ENCODE measurements at places on chromosomes 7 and 10.

DNA sequence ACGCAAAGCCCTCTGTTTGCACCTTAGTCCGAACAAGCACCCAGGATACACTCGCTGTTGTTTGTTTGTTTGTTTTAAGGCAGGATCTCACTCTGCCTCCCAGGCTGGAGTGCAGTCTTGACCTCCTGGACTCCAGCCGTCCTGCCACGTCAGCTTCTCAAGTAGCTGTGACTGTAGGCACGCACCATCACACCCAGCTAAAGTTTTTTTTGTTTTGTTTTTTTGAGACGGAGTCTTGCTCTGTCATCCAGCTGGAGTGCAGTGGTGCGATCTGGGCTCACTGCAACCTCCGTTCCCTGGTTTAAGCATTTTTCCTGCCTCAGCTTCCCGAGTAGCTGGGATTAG is 76.8 kb downstream of the CTBP2 start:
- DNase-seq: no peak

- no peak for DNase-seq
Measured at GRCh38 chr10:44922021-44922420, 10.9 kb downstream of the TMEM72 start.

DNA sequence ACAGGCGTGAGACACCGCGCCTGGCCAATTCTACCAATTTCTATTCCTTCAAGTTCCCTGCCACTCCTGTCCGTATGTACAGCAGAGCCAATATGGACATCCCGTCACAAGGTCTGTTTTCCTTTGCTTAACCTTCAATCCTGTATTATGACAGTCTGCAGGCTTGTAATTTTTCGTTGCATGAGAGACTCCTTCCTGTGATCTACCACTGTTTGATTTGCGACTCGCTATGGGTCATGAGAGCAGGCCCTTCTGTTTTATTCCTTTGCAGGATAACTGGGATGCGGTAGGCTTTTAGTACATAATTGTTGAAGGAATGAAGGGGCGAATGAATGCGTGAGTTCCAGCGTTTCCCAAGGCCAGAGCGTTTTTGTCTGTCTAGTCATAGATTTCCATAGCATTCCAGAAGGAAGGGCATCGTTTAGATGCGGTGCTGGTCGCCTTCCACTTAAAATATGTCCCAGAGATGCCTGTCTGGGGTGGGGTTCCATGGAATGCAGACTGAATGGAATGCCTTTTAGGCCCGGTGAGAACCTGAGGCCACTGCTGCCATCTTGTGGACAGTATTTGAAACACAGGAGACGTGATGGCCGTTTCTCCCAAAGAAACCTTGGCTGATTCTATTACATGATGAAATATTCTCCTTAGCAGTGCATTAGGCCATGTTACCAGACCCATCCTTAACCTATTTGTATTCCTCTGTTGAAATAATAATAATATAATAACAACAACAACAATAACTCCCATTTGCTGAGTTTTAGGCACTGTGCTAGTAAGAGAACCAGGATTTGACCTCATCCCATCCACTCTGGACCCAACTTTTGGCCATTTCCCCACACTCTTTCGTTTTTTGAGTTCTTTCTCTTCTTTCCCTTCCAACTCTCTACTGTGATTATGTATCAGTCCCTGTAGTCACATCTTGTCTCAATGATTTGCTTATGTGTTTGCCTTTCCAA is 193.2 kb downstream of the MYOF start:
- DNase-seq: peak; percentile 87

- no peak for DNase-seq
Measured at GRCh38 chr10:30155401-30155800, 96.0 kb upstream of the JCAD start.

- no peak for DNase-seq
Measured at GRCh38 chr7:155867734-155868400, 55.6 kb upstream of the SHH start.

DNA sequence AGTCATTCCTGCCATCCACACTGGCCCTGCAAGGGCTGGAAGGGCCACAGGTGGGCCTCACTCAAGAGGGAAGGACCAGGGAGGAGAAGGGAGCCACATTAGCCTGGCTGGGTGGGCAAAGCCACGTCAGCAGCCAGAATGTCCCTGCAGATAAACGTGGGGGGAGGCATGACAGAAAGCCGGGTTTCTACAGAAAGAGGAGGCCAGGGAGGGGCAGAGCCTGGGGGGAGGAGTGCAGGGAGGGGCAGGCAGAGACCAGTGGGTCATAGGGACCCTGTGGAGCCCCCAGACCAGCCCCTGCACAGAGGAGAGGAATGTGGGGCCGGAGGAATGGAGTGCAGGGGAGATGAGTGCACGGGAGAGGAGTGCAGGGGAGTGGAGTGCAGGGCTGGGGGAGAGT is 590.2 kb downstream of the PTPRN2 start:
- no peak for DNase-seq

DNA sequence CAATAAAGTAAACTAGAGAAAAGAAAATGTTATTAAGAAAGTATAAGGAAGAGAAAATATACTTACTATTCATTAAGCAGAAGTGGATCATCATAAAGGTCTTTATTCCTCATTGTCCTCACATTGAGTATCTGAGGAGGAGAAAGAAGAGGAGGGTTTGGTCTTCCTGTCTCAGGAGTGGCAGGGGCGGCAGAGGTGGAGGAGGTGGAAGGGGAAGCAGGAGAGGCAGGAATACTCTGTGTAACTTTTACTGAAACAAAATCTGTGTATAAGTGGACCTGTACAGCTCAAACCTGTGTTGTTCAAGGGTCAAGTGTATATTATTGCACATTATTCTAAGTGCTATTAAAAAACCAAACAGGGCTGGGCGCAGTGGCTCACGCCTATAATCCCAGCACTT is 34.2 kb upstream of the EPC1 start:
- no peak for DNase-seq

DNA sequence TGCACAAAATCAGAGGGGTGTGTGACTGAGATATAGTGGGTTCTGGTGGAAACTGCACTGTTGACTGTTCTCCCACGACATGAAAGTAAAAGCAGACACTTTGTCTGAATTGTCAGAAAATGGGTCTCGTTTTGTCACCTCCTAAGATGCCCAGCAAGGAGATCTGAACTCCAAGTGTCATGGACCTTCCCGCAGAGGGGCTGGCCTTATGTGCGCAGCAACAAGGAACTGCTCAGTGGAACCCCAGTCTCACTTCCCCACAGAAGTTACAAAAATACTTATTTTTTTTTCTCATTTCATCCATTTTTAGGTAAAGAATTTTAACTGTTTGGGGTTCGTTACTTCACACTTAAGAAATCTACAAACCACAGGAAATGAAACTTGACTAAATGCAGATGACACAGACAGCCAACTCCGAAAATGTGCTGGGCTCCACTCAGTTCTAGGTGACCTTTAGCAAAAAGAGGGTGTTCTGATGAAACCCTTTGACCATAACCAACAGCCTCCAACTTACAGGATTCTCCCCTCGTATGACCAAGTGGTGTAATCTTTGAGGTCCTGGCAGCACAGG is 115.0 kb downstream of the FAM107B start:
- DNase-seq: no peak

GRCh38 chr10:50999163-50999562 is 75.1 kb upstream of the PRKG1 start:
- no peak for DNase-seq

DNA sequence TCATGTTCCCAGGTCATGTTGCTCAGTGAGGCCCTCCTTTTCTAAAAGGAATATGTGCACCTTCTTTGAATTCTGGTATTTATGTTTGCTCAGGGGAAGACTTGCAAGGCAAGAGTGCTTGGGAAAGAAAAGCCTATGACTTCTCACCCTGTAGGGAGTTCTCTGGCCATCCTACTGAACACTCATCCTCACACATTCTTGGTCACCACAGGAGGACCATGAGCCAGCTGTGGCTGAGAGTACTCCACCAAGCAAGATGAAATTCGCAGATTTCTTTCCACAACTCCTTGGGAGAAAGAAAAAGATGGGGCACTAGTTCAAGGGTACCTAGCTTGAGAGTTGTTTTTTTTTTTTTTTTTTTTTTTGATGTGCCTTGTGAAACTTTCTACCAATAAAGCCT is 179.6 kb downstream of the FZD1 start:
- DNase-seq: no peak

- no peak for DNase-seq
Measured at GRCh38 chr10:78557433-78557925, 511.3 kb upstream of the ZMIZ1 start.

- no peak for DNase-seq
Measured at GRCh38 chr7:7738622-7739021, 20.2 kb upstream of the RPA3 start.

DNA sequence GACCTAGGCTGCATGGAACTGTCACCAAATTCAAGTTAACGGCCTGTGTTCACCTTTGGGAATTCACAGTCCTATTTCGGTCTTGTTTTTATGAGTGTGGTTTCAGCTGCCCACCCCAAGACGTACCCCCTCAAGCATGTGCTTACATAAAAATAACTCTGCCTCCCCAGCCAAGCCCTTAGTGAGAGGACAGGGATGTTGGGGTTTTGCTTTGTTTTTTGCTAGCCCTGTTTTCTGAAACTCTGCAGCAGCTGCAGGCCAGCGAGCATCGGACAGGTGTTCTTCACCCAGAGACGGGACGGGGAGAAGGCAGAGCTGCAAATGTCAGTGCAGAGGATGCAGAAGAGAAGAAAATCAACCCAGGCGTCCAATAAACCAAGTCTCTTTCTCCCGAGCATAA is 13.5 kb downstream of the CHST15 start:
- no peak for DNase-seq

DNA sequence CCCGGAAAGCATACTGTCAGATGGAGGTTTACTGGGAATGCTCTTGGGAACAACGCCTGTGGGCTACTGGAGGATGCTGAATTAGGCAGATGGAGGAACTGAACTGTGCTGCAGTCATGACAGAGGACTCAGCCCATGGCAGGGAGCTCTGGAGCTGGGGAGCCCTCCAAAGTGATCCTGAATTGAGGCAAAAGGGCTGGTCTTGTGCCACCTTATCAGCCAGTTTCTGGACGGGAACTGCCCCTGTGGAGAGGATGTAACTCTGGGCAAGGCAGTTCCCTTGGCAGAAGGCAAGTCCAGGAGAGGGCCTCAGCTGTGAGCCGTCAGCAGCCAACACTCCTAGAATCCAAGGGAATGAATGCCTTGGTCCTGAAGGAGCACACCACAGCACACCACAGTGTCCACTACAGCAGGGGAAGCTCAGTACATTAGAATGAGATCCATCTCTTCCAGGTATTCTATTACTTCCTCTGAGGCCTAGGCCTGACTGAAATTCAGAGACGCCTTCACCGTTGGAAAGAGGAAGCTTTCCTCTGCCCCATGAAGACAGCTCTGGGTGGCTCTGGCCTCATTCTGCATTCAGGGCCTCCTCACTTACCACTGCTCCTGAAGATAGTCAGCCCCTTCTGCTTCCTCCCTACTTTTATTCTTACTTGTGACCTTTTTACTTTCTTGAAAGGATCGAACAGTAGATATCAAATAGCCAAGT is 139.6 kb upstream of the GPR26 start:
- DNase-seq: no peak

GRCh38 chr10:14583252-14583651 is 191.4 kb downstream of the FAM107B start:
- no peak for DNase-seq

GRCh38 chr7:142797391-142798377 is 26.9 kb downstream of the PRSS2 start:
- no peak for DNase-seq

DNA sequence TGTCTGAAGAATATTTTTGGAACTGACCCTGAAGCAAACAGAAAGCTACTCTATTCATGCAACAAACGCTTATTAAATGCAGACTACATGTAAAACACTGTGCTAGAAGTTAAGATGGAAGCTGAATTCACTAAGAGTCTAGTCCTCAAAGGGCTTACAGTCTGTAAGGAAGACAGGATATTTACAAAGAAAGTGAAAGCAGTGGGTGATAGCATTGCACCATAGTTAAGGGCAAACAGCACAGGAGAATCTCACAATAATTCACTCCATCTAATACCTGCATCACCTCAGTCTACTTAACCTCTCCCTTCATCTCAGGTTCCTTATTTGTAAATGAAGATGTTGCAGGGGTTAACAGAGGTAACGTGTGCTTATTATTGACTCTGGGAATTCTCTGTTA is 360.0 kb upstream of the AOAH start:
- DNase-seq: no peak

DNA sequence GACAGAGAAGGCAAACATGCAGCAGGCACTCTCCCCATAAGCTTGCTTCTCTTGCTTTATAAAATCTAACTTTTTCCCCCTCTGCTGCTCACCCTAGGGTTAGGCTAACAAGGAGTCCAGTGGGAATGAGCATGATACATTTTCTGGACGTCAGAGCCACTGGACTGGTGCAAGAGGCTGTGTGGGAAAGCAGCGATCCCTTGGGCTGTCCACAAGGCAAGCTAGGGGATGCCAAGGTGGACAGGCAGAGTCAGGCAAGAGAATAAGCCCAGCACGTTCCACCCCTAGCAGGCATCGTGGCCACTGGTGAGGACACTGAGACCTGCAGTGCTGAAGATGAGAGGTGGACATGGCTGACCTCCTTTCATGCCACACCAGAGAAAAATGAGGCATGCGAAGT is 290.9 kb upstream of the ZMIZ1 start:
- DNase-seq: no peak

DNA sequence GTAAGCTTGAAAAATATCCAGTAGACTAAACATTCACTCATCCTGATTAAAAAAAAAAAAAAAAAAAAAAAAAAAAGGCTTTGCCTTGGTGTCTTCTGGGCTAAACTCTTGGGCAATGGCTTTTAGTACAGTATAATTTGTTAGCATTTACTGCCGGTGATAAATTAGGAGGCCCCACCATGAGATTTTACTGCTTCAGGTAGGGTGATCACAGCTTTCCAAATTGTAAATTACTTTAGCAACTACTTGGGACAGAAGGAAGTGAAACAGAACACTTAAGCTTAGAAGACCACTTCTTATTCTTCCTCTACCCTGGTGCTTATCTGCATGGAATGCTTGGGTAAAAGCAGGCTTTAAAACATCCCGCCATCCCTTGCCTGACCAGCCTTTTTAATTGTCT is 152.1 kb downstream of the HIBADH start:
- DNase-seq: no peak

- no peak for DNase-seq
Measured at GRCh38 chr7:140659856-140660255, 12.9 kb upstream of the ADCK2 start.

- DNase-seq: peak; percentile 47
Measured at GRCh38 chr10:25522946-25523608, 348.3 kb downstream of the GPR158 start.

GRCh38 chr10:6980353-6980752 is 400.3 kb upstream of the PRKCQ start:
- DNase-seq: no peak

DNA sequence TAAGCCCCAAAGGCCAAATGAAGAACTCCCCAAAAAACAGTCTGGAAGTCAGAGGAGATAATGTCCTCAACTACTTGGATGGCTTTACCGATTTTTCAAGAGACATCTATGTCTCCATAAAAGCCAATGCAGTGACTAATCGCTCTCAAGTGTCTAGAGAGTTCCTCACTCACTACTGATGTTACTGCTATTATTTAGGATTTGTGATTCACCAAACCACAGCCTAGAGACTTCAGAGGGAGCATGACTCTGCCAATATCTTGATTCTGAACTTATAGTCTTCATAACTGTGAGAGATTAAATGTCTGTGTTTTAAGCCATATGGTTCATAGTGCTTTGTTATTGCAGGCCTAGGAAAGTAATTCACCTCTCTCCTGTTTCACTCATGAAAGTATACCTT is 160.2 kb downstream of the IPMK start:
- no peak for DNase-seq

Measured in T47D (cell line).